Activated T-cell treated with anti-CD3 and anti-CD28 coated beads, Interleukin-2, amount 50 U/mL, for 72 hours (primary cell): ENCODE measurements at places on chromosomes 7 and 10. TPM values are rescaled to one million over a fixed set of nuclear protein-coding genes. Genes with fewer than 3 reads are reported as not detected.

Gene TFEC
- total RNA-seq: 0.14 TPM

Gene SRGN
- 439 TPM for total RNA-seq

Gene MRLN
- not detected for total RNA-seq

Gene OR13A1
- total RNA-seq: not detected

Gene SLC26A5
- not detected for total RNA-seq

Gene CPN1
- not detected for total RNA-seq

Gene PANK1
- total RNA-seq: 5.3 TPM

GRCh38 chr7:2886900-2887299 lies 42.8 kb upstream of the GNA12 start:
- peaks cover 11% of the 10 kb centered on the region for H3K4me1 ChIP-seq
- H3K27ac ChIP-seq: no peak overlapping the region
- no peak overlapping the region for H3K4me3 ChIP-seq
- DNase-seq: peak; percentile 66

- H3K36me3 ChIP-seq: peaks cover 2% of the 10 kb centered on the region
- no peak overlapping the region for H3K4me3 ChIP-seq
- H3K27me3 ChIP-seq: no peaks in the 10 kb centered on the region
- no peak overlapping the region for H3K27ac ChIP-seq
These were observed 45.4 kb downstream of the NT5C2 start for GRCh38 chr10:103147645-103148044.

- H3K36me3 ChIP-seq: no peaks in the 10 kb centered on the region
- no peak overlapping the region for H3K27ac ChIP-seq
- no peak overlapping the region for H3K4me3 ChIP-seq
- DNase-seq: no peak
- H3K4me1 ChIP-seq: no peaks in the 10 kb centered on the region
These were observed 16.9 kb downstream of the SVIL start for GRCh38 chr10:29617880-29618340.

DNA sequence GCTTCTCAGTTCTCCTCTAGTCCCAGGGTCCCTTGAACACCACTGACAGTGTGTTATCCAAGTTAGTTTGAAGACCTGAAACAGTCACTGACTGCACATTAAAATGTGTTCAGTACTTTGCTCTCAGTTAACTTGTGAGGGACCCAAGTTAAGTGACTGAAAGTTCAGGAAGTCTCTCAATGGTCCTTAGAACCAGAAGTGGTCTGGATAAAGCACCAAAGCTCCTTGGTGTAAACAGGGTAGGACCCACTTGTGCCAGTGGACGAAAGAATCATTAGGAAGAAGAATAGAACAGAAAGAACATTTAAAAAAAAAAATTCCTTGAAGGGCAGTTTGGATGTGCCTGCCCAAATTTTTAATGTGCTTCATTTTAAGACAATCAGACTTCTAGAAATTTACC lies 45.1 kb downstream of the NOD1 start:
- H3K4me1 ChIP-seq: no peaks in the 10 kb centered on the region
- no peak for DNase-seq
- H3K4me3 ChIP-seq: no peak overlapping the region
- no peaks in the 10 kb centered on the region for H3K27me3 ChIP-seq

GRCh38 chr10:20890009-20890408 lies 7.1 kb downstream of the NEBL start:
- no peaks in the 10 kb centered on the region for H3K27me3 ChIP-seq
- no peak for DNase-seq
- H3K36me3 ChIP-seq: no peaks in the 10 kb centered on the region
- no peak overlapping the region for H3K27ac ChIP-seq

GRCh38 chr7:115822380-115822779 lies 208.2 kb downstream of the TFEC start:
- H3K27me3 ChIP-seq: no peaks in the 10 kb centered on the region
- peak overlapping the region; percentile 74 for H3K27ac ChIP-seq
- H3K4me1 ChIP-seq: no peaks in the 10 kb centered on the region

- no peak overlapping the region for H3K4me3 ChIP-seq
- no peaks in the 10 kb centered on the region for H3K36me3 ChIP-seq
- DNase-seq: no peak
- H3K4me1 ChIP-seq: no peaks in the 10 kb centered on the region
- no peaks in the 10 kb centered on the region for H3K27me3 ChIP-seq
- no peak overlapping the region for H3K27ac ChIP-seq
These were observed 106.4 kb downstream of the TAX1BP1 start for GRCh38 chr7:27846388-27846787.

GRCh38 chr7:75876126-75876881 lies 2.5 kb upstream of the RHBDD2 start:
- H3K4me1 ChIP-seq: peaks cover 32% of the 10 kb centered on the region
- no peak overlapping the region for H3K4me3 ChIP-seq
- no peak for DNase-seq
- H3K36me3 ChIP-seq: peaks cover 9% of the 10 kb centered on the region

DNA sequence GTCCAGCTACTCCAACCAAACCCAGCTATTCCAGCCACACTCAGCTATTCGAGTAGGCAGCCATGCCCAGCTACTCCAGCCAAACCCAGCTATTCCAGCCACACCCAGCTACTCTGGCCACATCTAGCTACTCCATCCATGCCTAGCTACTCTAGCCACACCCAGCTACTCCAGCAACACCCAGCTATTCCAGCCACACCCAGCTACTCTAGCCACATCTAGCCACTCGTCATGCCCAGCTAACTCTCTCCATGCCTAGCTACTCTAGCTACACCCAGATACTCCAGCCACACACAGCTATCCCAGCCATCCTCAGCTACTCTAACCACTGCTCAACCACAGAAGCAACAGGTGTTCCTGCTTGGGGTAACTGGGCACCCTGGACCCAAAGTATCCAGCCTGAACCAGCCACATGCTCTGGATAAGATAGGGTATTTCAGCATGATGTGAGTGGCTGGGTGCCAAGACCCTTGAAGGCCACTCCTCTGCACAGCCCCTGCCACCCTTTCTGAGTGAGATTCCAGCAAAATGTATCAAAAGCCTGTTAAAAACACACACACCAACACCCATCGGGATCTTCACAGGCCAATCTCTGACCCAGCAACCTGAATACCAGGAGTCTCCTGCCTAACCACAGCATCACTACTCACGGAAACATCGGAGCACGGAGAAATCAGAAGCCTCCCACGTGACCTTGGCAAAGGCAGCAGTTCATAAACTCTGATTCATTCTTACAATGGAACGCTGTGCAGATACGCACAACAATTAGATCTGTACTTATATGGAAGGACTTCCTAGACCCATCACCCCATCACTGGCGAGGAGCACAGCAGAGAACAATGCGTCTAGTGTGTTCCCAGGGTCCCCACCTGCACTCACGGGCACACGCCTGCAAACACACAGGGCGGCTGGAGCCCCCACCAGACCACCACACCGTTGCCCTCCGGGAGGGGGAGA lies 51.8 kb upstream of the DNAAF5 start:
- no peak overlapping the region for H3K4me3 ChIP-seq
- DNase-seq: no peak
- H3K27me3 ChIP-seq: no peaks in the 10 kb centered on the region
- H3K27ac ChIP-seq: no peak overlapping the region
- H3K4me1 ChIP-seq: no peaks in the 10 kb centered on the region

DNA sequence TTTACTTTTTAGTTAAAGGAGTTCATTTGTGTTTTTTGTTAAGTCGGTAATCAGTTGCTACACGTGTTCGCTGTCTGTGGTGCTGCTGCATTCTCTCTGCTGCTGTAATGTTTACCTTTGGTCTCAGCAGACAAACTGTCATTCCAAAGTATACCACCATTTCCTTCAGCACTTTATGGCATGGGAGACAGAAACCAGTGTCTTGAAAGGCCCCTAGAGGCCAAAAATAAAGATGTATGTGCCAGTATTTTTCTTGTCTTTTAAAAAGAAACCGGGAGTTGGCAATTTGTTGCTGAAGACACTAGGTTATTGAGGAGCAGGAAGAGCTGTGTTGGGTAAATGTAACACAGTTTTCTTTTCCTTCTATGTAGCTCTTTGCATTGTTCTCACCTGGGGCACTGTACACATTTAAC lies 24.1 kb downstream of the ZNF92 start:
- no peak for DNase-seq
- no peak overlapping the region for H3K27ac ChIP-seq
- H3K36me3 ChIP-seq: peaks cover 69% of the 10 kb centered on the region
- H3K4me3 ChIP-seq: no peak overlapping the region
- no peaks in the 10 kb centered on the region for H3K4me1 ChIP-seq
- no peaks in the 10 kb centered on the region for H3K27me3 ChIP-seq

- peaks cover 9% of the 10 kb centered on the region for H3K27me3 ChIP-seq
- H3K27ac ChIP-seq: no peak overlapping the region
- DNase-seq: no peak
- H3K36me3 ChIP-seq: peaks cover 3% of the 10 kb centered on the region
- peaks cover 19% of the 10 kb centered on the region for H3K4me1 ChIP-seq
- H3K4me3 ChIP-seq: no peak overlapping the region
These were observed 49.1 kb downstream of the CHST15 start for GRCh38 chr10:124044143-124044862.

- peaks cover 7% of the 10 kb centered on the region for H3K27me3 ChIP-seq
- no peak overlapping the region for H3K27ac ChIP-seq
- DNase-seq: no peak
- peaks cover 4% of the 10 kb centered on the region for H3K36me3 ChIP-seq
- peaks cover 10% of the 10 kb centered on the region for H3K4me1 ChIP-seq
These were observed 5.7 kb upstream of the R3HCC1L start for GRCh38 chr10:98128802-98129201.

DNA sequence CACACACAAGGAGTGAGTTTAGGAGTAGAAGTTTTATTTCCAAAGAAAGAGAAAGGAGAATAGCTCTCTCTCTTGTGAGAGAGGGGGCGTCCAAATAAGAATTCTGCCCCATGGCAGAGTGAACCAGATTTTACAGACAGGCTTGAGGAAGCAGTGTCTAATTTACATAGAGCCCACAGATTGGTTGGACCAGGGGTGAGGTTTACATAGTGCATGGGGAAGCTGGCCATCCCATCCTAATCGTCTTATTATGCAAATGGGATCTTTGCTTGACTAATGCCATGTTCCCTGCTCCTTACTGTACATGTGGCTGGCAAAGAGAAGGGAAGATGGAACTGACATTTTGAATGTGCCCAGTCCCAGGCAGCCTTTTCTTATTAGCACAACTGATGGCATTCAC lies 60.0 kb upstream of the ACSM6 start:
- no peak overlapping the region for H3K27ac ChIP-seq
- H3K27me3 ChIP-seq: no peaks in the 10 kb centered on the region
- no peaks in the 10 kb centered on the region for H3K36me3 ChIP-seq

DNA sequence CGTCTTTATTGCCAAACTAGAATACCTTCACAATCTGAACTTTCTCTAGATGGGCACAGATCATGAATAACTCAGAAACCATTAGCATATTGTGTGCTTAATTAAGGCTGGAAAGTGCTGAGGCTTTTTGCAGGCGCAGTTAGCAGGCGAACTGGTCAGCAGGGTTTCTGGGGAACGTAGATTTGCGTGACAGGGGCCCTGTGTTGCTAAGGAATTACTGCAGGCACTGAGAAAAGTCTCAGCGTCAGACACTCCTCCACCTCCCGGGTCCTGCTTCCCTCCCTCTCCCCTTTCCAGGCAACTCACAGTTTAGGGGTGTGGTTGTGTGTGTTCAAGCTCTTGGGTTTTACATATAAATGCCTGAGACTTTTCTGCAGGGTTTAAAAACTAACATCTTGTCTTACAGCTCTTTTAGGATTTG lies 2.2 kb downstream of the MAP3K8 start:
- DNase-seq: no peak
- H3K36me3 ChIP-seq: peaks cover 27% of the 10 kb centered on the region
- peak overlapping the region; percentile 92 for H3K4me3 ChIP-seq
- peaks cover 6% of the 10 kb centered on the region for H3K27me3 ChIP-seq
- H3K27ac ChIP-seq: peak overlapping the region; percentile 64
